ENCODE measurements at places on chromosomes 7 and 10. TPM values are rescaled to one million over a fixed set of nuclear protein-coding genes. Genes with fewer than 3 reads are reported as not detected.

AMZ1 gene
- total RNA-seq = 0.16 TPM

CD36 gene
- 10.0 TPM for total RNA-seq

LIPN gene
- 0.41 TPM for total RNA-seq

PPP1R17 gene
- total RNA-seq = not detected

RHEB gene
- 92.7 TPM for total RNA-seq

NDUFB2 gene
- 255 TPM for total RNA-seq

ANKRD7 gene
- total RNA-seq = 3.0 TPM

GOLGA7B gene
- 0.50 TPM for total RNA-seq

BMPER gene
- total RNA-seq = 0.60 TPM

NME8 gene
- total RNA-seq = 0.44 TPM

BAMBI gene
- 19.5 TPM for total RNA-seq

FRA10AC1 gene
- total RNA-seq = 15.6 TPM

PAPOLB gene
- total RNA-seq = 0.06 TPM

CTNNA3 gene
- 0.72 TPM for total RNA-seq

OR2A1 gene
- not detected for total RNA-seq

TMEM236 gene
- 1.9 TPM for total RNA-seq

COL17A1 gene
- total RNA-seq = 10.8 TPM

SEPTIN14 gene
- total RNA-seq = not detected

ASZ1 gene
- not detected for total RNA-seq

NUTM2B gene
- total RNA-seq = 1.1 TPM

DENND2A gene
- total RNA-seq = 18.0 TPM

TMEM72 gene
- 19.3 TPM for total RNA-seq

NPS gene
- total RNA-seq = not detected

GPRIN2 gene
- total RNA-seq = 12.6 TPM

PRKCQ gene
- total RNA-seq = 17.5 TPM

NPC1L1 gene
- total RNA-seq = 0.88 TPM

DNAH11 gene
- 2.3 TPM for total RNA-seq

PNLIP gene
- not detected for total RNA-seq

TMEM196 gene
- total RNA-seq = 0.06 TPM

MAPK8 gene
- 36.7 TPM for total RNA-seq

ANKRD30A gene
- total RNA-seq = not detected

PSMA2 gene
- 60.5 TPM for total RNA-seq

METTL27 gene
- 19.3 TPM for total RNA-seq

CNNM1 gene
- total RNA-seq = 0.85 TPM

PHKG1 gene
- total RNA-seq = 0.91 TPM

WNT2 gene
- 0.57 TPM for total RNA-seq

TMEM229A gene
- total RNA-seq = not detected

VIPR2 gene
- 0.91 TPM for total RNA-seq

CLEC5A gene
- total RNA-seq = 2.9 TPM

TACC2 gene
- total RNA-seq = 81.0 TPM

SPACDR gene
- total RNA-seq = 0.54 TPM

MYO1G gene
- 14.3 TPM for total RNA-seq

PIP gene
- total RNA-seq = 0.47 TPM

CDH23 gene
- total RNA-seq = 6.4 TPM

VAX1 gene
- not detected for total RNA-seq

CCDC172 gene
- not detected for total RNA-seq

PTPRN2 gene
- 4.8 TPM for total RNA-seq

CFAP46 gene
- 8.3 TPM for total RNA-seq

NUB1 gene
- 51.8 TPM for total RNA-seq

FFAR4 gene
- total RNA-seq = 1.0 TPM

SFR1 gene
- 9.3 TPM for total RNA-seq

RAB19 gene
- 11.5 TPM for total RNA-seq

CALY gene
- total RNA-seq = 0.41 TPM

MLXIPL gene
- 26.2 TPM for total RNA-seq

SUFU gene
- total RNA-seq = 18.9 TPM

ACBD7 gene
- 0.50 TPM for total RNA-seq

SNCG gene
- total RNA-seq = 41.3 TPM

DYDC2 gene
- total RNA-seq = 0.57 TPM

ANXA8L1 gene
- total RNA-seq = not detected
